Mesangial cell (primary cell): ENCODE measurements at places on chromosomes 12 and 14. TPM values are rescaled to one million over a fixed set of nuclear protein-coding genes. Genes with fewer than 3 reads are reported as not detected.

Gene BCL11B
- 0.16 and 0.38 TPM in 2 replicates for total RNA-seq

Gene TMEM253
- not detected in 2 replicates for total RNA-seq

Gene DAO
- not detected in 2 replicates for total RNA-seq

Gene OVCH1
- not detected in 2 replicates for total RNA-seq

Gene TAS2R43
- 0.16 TPM in 1 of 2 replicates, not detected in the other for total RNA-seq

Gene NGB
- not detected in 2 replicates for total RNA-seq

Gene CIROP
- total RNA-seq, result not detected in 2 replicates

Gene DIO2
- total RNA-seq, result under 0.01 and 0.25 TPM in 2 replicates

Gene RAB3IP
- total RNA-seq, result 17.1 and 24.1 TPM in 2 replicates

Gene RAD51B
- 5.6 and 8.6 TPM in 2 replicates for total RNA-seq

Gene KRT74
- not detected in 2 replicates for total RNA-seq

Gene CMA1
- not detected in 2 replicates for total RNA-seq

Gene DPPA3
- not detected in 2 replicates for total RNA-seq

Gene PLXNC1
- under 0.01 and 0.25 TPM in 2 replicates for total RNA-seq

Gene C14orf132
- 2.1 and 5.7 TPM in 2 replicates for total RNA-seq

Gene DDN
- total RNA-seq, result 0.16 TPM in 1 of 2 replicates, not detected in the other

Gene FGF23
- total RNA-seq, result not detected in 2 replicates

Gene KRT77
- not detected in 2 replicates for total RNA-seq

Gene DLK1
- 1.1 TPM in 1 of 2 replicates, not detected in the other for total RNA-seq

Gene RHEBL1
- total RNA-seq, result 1.3 and 3.1 TPM in 2 replicates

Gene MMP14
- 389 and 526 TPM in 2 replicates for total RNA-seq

Gene SEL1L
- 26.2 and 34.5 TPM in 2 replicates for total RNA-seq

Gene ZFHX2
- total RNA-seq, result 0.49 and 1.6 TPM in 2 replicates

Gene EML5
- 0.16 and 0.25 TPM in 2 replicates for total RNA-seq

Gene PHETA1
- 13.2 and 22.4 TPM in 2 replicates for total RNA-seq

Gene TCL1B
- total RNA-seq, result not detected in 2 replicates

Gene ANKS1B
- total RNA-seq, result 0.25 TPM in 1 of 2 replicates, not detected in the other

Gene SCNN1A
- total RNA-seq, result 5.9 and 63.5 TPM in 2 replicates

Gene VPS33A
- total RNA-seq, result 15.0 and 15.3 TPM in 2 replicates

Gene C12orf56
- total RNA-seq, result 1.3 and 2.3 TPM in 2 replicates

Gene ERP27
- total RNA-seq, result 0.33 and 12.8 TPM in 2 replicates

Gene CISTR
- total RNA-seq, result not detected in 2 replicates

Gene KRT71
- not detected in 2 replicates for total RNA-seq

Gene RGS6
- not detected in 2 replicates for total RNA-seq

Gene AQP2
- not detected in 2 replicates for total RNA-seq

Gene LUM
- total RNA-seq, result 17.6 and 80.2 TPM in 2 replicates

Gene IL23A
- 1.1 and 1.5 TPM in 2 replicates for total RNA-seq

Gene TSHR
- total RNA-seq, result 7.2 TPM in 1 of 2 replicates, not detected in the other

Gene ADGRD1
- 1.6 TPM in 1 of 2 replicates, not detected in the other for total RNA-seq

Gene PRKAB1
- total RNA-seq, result 15.8 and 36.4 TPM in 2 replicates

Gene EIF2S3B
- 0.38 and 5.4 TPM in 2 replicates for total RNA-seq

Gene STAT2
- 53.4 and 121 TPM in 2 replicates for total RNA-seq

Gene BCL2L2
- total RNA-seq, result 13.5 and 15.5 TPM in 2 replicates
